Frontal cortex (tissue), 4 donors: ENCODE measurements at places on chromosomes 5 and 9. TPM values are rescaled to one million over a fixed set of nuclear protein-coding genes. Genes with fewer than 3 reads are reported as not detected.

Gene MPDZ
- 43.6 TPM for total RNA-seq

Gene ADAM19
- 12.6 TPM for total RNA-seq

Gene C1QTNF3
- 12.6 TPM for total RNA-seq

Gene TTC23L
- 5.7 TPM for total RNA-seq

DNA sequence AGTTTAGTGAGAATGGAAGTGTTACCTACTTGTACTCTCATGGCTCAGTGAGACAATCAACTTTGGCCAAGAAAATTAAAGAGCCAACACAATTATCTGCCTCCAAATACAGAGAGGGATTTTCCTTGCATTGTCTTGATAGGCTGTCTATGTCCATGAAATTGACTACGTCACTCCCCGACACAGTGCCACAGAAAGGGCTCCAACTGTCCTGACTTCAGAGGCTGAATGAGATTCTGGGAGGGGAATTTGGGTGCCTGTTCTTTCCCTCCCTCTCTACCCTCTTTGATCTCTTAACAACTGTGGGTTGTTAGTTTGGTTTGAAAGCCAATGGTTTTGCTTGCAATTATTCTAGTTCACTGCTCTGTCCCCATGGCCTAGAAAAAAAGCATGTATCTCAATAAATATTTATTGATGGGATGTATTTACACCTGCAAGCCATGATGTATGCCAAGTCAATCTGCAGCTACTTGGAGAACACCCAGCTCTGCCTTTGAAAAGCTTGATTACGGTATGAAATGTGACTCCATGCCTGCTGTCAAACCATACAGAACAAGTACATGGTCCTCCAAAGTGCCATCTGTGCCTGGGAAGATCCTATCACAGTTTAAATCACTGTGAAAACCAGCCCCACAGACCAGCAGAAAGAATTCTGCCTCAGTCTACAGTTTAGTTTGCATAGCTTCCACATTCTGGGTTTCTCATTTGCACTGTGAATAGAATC lies 37.3 kb downstream of the CAPSL start:
- DNase-seq: no peak

- DNase-seq: no peak
Observed at GRCh38 chr9:121298689-121299466, 30.9 kb downstream of the GSN start.
